Central memory CD8-positive, alpha-beta T cell (primary cell): ENCODE measurements at places on chromosomes 6 and 20.

DNA sequence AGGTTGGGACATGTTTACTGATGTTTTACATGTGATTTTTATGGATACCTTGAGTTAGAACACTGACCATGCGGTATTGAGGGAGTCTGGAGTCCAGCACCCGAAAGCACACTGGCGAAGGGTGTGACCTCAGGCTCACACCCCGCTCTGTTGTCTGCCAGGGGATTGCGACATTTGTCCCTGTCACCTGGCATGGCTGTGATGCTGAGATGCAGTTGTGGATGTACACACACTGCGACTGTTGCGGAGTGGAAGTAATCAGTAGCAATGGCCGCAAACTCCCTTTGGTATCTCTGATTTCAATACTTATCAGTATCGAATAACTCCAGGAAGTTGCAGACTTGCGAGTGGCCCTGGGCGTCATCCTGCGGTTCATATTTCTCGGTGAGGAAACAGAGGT is 43.2 kb downstream of the CDH4 start:
- no peak for DNase-seq

- DNase-seq, result no peak
Measured at GRCh38 chr6:74638412-74638811, 567.4 kb downstream of the COL12A1 start.

DNA sequence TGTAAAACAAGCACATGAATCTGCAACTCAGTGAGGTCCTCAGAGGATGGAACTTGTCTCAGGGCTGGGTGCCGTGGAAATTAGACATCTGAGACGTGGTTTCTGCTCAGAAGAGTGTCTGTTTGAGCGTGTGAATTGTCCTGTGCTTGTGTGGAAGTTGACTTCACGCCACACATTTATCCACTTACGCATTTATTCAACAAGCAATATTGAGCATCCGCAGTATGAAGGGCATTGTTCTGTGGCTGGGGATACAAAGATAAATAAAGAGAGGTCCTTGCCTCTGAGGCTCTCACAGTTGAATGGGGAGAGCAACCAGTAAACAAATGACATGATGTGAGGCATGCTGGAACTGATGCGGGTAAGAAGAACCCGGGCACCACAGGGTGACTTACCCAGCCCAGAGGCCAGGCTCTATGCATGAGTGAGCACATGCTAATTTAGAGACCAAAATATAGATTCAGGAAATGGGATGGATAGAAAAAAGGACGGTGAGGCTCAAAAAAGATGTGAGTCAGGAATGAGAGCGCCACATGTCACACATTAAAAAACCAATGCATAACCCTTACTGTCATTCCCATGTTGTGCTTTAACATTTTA is 60.4 kb downstream of the SOBP start:
- DNase-seq, result no peak

- peak; percentile 75 for DNase-seq
Measured at GRCh38 chr20:31968291-31969126, 558 bp downstream of the XKR7 start.

DNA sequence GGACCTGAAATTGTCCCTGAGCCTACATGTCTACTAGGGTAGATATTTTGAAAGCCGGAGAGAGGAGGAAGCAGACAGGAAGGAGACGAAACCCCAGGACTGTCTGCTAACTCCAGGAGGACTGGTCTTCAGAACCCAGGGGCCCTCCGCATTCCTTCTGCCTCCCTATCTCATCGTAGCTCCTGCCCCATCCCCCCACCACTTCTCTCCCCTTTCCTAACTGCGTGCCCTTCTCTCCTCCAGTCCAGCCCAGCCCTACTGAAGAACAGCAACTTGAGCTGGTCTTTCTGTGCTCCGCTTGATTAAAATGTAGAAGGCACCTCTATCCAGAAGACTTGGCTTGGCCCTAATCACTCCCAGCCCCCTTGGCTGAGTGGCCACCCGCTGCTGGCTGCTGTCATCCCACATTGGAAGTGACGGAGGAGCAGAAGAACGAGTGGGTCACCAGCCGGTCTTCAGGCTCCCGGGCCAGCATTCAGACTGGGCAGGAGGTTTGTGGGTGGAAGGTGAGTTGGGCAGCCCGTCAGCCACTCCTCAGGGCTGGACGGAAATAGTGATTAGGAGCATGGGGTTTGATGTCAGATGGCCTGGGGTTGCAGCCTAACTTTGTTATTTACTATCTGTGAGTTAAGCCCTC is 28.8 kb upstream of the ANGPT4 start:
- no peak for DNase-seq

GRCh38 chr20:58908221-58908620 is 55.7 kb downstream of the GNAS start:
- DNase-seq, result no peak

DNA sequence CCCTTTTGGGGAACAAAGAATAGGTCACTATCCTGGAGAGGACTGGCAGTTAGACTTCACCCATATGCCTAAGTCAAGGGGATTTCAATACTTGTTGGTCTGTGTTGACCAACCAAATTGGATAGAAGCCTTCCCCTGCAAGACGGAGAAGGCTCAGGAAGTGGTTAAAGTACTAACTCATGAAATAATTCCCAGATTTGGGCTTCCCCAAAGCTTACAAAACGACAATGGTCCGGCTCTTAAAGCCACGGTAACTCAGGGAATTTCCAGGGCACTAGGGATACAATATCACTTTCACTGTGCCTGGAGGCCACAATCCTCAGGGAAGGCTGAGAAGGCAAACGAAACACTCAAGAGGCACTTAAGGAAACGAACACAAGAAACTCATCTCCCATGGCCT is 223.1 kb downstream of the GMPR start:
- DNase-seq, result no peak

DNA sequence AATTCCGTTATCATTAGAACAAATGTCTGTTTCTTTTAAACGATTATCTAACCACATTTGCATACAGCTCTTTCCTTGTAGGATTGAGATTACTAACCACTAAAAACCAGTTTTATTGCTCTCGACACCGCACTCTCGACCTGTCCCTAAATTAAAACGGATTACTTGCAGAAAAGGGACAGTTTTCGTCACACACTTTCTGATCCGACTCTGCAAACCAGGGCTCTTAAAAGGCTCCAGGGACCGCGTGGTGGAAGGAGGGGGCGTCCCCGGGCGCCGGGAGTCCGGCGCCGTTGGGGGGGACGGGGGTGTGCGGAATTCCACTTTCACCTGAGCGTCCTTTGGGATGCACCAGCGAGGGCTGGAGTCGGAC is 731 bp downstream of the MAK start:
- no peak for DNase-seq

DNA sequence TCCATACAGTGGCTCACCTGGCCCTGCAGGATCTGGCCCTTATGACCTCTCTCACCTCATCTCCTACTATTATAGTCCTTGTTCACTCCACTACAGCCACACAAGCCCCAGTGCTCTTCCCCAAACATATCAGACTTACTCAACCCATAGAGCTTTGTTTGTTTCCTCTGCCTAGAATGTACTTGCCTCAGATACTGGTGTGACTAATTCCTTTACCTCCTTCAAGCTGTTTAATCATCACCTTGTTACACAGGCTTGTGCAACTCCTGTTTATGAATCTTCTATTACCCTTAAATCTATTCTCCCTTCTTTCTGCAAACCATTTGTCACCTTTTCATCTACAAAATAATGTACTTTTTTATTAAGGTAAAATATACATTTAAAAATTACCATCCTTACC is 3.2 kb downstream of the DEFB125 start:
- DNase-seq, result no peak

DNA sequence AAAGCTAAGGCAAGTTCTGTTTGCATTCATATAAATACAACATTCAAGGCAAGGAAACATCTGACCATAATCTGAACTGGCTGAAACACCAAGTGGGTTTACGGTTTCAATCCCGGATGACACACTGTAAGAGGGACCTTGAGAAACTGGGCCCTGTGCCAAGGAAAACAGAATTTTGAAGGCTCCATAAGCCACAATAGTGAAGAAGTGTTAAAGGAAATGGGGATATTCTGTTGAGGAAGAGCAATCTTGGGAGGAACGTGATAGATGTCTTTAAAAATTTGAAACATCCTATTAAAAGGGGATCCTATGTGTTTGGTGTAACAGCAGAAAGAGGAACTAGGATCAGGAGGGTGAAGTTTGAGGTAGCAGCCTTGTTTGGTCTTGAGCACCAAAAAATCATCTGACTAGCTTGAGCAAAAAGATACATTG is 82.4 kb upstream of the TAB2 start:
- no peak for DNase-seq

DNA sequence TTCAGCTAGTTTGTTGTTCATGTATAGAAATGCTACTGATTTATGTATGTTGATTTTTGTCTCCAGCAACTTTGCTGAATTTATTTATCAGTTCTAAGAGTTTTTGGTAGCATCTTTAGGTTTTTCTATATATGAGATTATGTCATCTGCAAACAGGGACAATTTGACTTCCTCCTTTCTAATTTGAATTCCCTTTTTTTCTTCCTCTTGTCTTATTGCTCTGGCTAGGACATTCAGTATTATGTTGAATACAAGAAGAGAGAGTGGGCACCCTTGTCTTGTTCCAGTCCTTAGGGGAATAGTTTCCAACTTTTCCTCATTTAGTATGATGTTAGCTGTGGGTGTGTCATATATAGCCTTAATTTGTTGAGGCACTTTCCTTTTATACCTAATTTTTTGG is 58.2 kb downstream of the CDH26 start:
- no peak for DNase-seq

GRCh38 chr6:136274062-136274461 is 15.6 kb downstream of the BCLAF1 start:
- DNase-seq, result no peak

- no peak for DNase-seq
Measured at GRCh38 chr6:7899889-7900213, 10.7 kb downstream of the TXNDC5 start.

DNA sequence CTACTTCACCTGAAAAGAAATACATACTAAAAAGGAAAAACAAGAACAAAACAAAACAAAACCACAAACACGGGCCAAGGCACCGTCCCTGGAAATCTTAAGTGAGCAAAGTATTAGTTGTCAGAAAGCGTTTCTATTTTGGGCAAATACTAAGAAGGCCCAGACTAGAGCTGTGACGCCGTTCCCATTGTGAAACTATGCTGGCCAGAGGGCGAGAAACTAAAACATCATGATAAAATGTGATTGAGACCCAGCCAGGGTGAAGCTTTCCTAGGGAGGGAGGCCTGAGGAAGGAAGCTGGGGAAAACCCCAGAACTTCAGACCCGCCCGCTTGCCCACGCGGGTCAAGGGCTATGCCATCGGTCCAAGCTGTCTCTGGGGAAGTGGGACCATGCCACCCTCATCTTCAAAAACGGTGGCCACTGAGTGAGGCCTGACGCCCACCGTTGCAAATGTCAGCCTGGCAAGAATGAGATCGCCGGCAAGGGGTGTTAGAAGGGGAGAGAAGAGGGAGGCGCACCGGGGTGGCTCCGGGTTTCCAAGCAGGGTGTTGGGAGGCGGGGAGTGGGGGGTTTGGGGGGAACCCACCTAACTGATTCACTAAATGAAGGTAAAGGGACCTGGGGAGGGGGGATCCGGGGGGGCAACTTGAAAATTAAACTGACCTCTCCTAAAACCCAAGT is 1950.9 kb upstream of the DEFB115 start:
- no peak for DNase-seq

DNA sequence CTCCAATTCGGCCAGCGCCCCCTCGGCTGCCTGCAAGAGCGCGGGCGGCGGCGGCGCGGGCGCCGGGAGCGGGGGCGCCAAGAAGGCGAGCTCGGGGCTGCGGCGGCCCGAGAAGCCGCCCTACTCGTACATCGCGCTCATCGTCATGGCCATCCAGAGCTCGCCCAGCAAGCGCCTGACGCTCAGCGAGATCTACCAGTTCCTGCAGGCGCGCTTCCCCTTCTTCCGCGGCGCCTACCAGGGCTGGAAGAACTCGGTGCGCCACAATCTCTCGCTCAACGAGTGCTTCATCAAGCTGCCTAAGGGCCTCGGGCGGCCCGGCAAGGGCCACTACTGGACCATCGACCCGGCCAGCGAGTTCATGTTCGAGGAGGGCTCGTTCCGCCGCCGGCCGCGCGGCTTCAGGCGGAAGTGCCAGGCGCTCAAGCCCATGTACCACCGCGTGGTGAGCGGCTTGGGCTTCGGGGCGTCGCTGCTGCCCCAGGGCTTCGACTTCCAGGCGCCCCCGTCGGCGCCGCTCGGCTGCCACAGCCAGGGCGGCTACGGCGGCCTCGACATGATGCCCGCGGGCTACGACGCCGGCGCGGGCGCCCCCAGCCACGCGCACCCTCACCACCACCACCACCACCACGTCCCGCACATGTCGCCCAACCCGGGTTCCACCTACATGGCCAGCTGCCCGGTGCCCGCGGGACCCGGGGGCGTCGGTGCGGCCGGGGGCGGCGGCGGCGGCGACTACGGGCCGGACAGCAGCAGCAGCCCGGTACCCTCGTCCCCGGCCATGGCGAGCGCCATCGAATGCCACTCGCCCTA is 963 bp downstream of the FOXF2 start:
- no peak for DNase-seq

- DNase-seq, result peak; percentile 92
Measured at GRCh38 chr20:37178839-37179682, at the start of the genes MROH8 and RPN2. Gene MROH8 (minus strand): TSS chr20:37179548. Gene RPN2 (plus strand): TSS chr20:37179330. CDS start chr20:37179357, 27 bp downstream.

GRCh38 chr6:151389618-151390275 is 1.6 kb downstream of the ZBTB2 start:
- no peak for DNase-seq

DNA sequence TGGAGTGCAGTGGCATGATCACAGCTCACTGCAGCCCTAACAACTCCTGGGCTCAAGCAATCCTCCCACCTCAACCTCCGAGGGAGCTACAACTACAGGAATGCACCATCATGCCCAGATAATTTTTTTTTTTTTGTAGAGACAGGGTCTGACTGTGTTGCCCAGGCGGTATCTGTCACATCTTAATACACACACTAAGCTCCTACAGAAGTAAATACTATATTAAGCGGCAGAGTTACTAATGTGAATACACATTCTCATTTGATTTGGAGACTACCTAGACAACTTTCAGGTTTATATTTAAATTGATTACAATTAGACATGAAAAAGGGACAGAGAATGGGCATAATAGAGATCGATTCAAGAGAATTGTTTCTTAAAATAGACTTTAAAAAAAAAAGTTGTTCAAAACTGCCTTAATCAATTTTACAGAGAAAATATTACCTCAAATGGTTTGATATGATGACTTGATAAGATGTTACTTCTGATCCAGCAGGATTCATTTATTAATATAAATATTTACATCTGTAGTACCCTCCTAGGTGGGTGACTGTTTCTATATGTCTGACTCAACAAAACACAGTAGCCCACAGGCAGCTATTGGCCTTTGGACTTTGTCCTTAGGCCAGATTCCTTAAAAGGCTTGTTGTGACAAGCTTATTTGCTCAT is 7.1 kb upstream of the LOC128125822 start:
- no peak for DNase-seq

DNA sequence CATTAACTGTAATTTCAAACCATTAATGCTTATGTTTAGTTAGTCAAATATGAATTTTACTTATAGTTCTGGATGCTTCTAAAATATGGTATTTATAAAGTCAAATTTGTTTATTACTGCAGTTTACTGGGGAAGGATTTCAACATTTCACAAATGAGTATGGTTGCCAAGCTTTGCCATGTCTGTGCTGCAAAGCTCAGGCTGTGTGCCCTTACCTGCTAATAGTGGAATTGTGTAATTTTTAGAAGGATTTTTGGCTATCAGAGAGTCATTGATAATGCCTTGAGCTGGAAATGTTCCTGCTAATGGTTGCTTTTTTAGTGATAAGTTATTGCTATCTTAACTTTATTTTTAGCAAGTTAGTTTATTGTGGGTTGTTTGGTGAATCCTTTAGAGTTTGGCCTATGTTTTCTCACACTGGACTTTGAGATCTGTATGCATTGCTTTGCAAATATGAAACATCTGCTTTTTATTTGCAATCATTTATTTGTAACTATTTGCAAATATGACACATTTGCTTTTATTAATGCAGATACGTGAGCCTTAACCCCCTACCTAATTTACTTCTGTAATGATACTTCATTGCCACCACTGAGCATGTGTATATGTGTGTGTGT is 105.8 kb downstream of the CD109 start:
- no peak for DNase-seq
